ENCODE measurements at places on chromosomes 5 and 9. TPM values are rescaled to one million over a fixed set of nuclear protein-coding genes. Genes with fewer than 3 reads are reported as not detected.
A peak's percentile ranks its signal among the peaks of the same experiment; 100 is the strongest.

Gene PRDM9
- not detected for total RNA-seq

Gene LECT2
- not detected for total RNA-seq

Gene PCDHB12
- total RNA-seq, result 5.1 TPM

Gene KCTD16
- 0.05 TPM for total RNA-seq

Gene PCA3
- 0.40 TPM for total RNA-seq

Gene FCN2
- total RNA-seq, result not detected

Gene CD14
- 84.5 TPM for total RNA-seq

Gene IFNA13
- total RNA-seq, result not detected

Gene PPP2R2B
- total RNA-seq, result 1.0 TPM

GRCh38 chr5:163106098-163106497, 331.3 kb upstream of the CCNG1 start:
- ATAC-seq, result no peak

DNA sequence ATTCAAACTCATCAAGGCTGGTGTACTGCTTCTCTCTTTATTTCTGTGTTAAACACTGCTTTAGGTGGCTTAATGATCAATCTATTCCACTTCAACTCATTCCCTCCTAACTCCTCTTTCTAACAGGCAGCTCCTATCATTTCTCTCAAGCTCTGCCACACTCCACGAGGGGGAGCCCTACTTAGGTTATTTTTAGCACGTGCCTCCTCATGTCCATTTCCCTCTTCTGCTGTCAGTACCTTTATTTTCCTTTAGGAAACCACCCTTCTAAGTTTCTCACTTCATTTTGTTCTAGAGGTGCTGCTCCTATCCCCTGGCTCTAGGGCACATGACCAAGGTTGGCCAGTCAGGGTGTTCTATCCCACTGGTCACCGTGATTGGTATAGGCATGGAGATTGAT, 6.7 kb upstream of the BRINP1 start:
- ATAC-seq, result no peak

DNA sequence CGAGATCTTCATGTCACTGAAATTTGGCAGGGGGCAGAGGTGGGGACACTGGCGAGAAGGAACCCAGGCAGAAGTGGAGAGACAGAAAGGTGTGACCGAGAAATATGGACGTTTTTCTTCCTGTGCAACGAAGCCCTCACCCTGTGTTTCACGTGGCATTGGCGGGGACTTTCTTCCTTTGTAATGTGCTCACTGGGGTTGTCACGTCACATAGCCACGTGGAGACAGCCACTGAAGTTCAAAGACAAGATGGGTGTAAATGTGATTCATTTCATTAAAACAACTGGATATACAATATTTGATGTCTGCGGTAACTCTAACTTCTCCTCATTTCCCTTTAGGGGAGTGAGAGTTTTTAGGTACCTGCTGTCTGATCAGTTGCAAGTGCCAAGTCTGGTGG, 225.7 kb downstream of the FSTL4 start:
- no peak for ATAC-seq

DNA sequence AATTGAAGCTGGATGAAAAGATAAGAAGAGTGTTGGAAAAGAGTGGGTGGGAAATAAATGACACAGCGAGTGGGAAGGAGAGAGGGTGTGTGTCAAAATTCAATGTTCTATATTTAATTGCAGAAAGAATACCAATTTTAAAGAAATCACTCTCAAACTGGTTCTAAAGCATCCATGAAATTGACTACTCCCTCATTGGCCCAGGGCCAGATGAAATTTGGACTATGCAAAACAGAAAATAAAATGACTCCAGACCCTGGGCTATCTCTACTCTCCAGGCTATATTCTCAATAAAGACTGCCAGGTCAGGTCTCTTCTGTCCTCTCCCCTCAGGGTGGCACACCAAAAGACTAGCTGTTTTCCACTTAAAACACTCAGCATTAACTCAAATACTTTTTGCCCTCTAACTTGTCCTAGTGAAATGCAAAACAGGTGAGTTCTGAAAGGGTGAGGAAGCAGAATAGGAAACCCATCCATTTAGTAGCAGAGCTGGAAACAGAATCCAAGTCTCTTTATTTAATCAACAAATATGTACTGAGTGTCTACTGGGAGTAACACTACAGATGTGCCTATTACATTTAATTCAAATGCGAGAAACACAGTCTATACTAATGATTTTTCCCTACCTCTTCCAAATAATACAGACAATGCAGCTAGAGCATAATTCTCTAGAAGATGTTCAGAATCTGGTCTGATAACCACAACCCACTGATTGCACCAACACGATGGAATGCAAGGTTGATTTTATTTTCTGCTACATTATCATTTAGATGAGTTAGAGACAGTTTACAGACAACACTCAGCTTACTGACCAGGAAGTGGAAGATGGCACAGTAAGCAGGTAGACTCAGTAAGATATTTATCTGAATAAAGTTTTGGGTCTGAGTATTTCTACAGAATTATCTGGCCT, 42.1 kb downstream of the EFCAB9 start:
- no peak for ATAC-seq

GRCh38 chr9:109301012-109301411, 19.8 kb downstream of the EPB41L4B start:
- ATAC-seq, result no peak

DNA sequence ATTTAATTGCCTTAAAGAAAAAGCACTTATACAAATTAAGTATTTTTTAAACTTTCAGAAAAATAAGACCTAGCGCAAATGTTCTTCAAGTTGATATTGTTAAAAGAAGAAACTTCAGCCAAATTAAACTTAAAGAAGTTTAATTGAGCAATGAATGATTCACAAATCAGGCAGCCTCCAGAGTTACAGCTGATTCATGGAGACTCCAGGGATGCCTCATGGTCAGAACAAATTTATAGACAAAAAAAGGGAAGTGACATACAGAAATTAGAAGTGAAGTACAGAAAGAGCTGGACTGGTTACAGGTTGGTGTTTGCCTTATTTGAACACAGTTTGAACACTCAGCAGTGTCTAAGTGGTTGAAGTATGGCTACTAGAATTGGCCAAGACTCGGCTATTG, 60.3 kb downstream of the CDKN2A start:
- ATAC-seq, result no peak

DNA sequence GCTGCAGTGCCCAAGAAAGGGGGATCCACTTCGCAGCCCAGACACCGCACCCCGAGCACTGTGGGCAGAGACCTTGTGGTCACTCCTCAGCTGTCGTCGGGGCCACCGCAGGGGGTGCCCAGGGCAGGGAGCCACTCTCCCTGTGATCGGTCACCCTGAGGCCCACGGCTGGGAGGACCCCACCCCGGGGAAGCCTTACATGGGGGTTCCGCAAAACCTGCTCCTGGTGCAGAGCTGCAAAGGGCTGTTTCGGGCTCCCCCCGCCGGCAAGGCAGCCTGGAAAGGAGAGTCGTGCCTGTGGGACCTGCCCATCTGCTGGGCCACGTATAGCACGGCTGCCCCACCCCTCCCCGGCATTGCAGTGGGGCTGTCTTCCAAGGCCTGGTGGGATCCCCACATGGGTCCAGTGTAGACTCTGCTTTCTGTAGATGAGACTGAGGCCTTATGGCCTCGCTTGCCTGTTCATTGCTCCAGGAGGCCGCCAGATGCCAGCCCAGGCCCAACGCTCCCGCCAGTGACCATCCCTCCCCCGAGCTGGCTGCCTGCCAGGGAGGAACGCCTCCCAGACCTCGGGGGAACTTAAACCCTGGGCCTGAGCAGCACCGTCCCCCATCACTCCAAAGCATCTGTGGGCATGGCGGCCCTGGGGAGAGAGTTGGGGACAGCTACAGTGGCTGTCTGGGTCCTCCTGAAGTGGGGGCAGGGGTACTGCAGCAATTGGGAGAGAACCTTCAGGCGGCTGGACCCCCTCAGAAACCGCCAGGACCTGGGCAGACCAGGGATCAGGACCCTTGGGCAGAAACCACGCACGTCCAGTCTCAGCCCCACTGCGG, 1.6 kb upstream of the DNLZ start:
- no peak for ATAC-seq

DNA sequence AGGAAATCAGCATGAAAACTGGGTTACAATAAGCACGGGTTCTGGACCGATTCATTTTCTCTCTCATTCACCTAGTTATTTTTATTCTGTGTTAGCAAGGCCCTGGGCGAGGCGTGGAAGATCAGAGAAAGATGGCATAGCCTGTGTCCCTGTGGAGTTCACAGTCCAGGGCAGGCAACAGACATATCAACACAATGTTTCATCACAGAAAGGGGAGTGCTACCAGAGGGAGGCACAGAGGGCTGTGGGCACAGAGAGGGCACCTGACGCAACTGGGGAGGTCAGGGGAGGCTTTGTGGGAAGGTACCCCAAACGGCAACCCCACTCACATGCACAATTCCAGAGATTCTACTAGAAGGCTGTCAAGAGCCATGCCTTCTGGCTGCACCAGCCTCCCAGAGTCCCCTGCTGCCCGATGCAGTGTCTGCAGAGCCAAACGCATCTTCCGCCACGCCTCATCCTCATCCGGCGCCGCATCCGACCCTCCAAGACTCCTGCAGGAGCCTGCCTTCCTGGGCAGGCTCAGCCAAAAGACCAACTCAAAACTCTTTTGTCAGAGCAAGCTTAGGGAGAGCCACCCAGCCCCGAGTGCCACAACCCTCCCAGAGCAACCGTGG, 1.4 kb downstream of the FAM193B start:
- ATAC-seq, result no peak

GRCh38 chr5:56725711-56726411, 89.5 kb upstream of the MAP3K1 start:
- ATAC-seq, result no peak

DNA sequence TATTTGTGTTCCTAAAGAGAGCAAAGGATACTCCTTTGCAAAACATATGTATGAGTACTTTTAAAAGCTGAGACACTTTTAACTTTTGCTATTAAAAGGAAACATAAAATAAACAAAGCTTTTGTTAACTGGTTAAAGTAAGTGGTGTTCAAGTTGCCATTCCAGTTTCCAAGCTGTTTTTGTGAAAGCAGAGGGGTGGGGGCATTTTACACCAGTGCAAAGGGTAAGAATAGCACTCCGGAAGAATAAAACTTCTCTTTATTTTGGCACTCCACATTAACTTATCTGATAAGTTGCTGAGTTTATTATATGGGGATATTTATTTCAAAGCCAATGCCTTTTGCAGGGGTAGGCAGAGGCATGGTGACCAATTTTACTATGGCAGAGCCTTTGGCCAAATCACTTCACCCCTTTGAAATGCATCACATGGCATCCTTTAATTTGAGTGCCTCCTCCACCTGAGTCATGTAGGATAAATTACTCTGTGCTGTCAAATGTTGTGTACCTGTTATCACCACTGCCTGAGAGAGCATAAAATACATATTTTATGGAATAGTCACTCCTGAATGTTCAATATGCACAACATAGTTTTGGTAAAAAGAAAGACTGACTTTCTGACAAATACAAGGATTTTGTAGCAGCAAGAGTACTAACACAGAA, 62.9 kb downstream of the MLLT3 start:
- ATAC-seq, result no peak

GRCh38 chr5:135221696-135222095, 177.3 kb downstream of the MACROH2A1 start:
- no peak for ATAC-seq

GRCh38 chr5:159231167-159231566, 21.8 kb upstream of the RNF145 start:
- ATAC-seq, result no peak

DNA sequence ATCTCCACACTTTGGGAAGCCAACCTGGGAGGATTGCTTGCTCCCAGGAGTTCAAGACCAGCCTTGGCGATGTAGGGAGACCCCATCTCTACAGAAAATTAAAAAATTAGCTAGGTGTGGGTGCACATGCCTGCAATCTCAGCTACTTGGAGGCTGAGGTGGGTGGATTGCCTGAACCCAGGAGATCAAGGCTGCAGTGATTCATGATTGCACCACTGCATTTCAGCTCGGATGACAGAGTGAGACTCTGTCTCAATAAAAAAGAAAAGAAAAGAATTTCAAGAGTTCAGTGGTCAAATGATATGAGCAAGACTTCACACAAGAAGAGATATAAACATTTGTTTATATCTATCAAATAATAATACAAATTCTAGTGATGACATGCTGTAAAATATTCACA, 23.0 kb upstream of the MTAP start:
- ATAC-seq, result no peak

GRCh38 chr9:81141961-81142360, 547.4 kb downstream of the TLE1 start:
- no peak for ATAC-seq

DNA sequence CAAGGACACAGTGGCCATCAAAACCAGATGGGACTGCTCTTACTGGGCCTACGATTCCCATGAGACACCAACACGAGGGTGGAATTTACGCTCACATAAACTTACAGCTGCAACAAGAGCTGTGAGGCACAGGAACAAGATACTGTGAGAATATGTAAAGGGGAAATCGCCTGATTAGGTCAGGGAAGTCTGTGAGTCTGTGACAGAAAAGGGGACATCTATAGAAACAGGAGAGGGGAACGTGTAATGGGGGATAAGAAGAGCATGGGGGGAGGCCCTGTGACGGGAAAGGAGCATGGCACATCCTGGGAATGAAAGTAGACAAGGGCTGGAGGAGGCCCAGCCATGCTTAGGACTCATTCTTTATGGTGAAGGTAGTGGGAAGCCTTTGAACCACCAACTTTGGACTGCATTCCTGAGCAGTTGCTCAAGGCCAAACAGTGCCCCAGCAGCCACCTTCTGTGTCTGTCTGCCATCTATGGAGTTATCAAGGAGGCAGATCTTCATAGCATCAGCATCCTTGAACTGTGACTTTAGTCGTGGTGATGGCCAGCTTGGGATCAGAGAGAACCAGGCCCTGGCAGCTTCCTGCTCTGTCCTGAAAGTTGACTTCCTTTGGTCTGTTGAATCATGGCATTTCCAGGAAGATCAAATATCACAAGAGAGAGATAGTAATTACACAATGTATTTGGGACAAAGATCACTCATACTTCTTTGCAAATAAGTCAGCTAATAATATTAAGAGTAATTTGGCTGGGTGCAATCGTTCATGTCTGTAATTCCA, 87.9 kb upstream of the FAM169A start:
- no peak for ATAC-seq

- peak; percentile 31 for ATAC-seq
These were observed 1.6 kb upstream of the ANXA2R start for GRCh38 chr5:43041669-43042175.

DNA sequence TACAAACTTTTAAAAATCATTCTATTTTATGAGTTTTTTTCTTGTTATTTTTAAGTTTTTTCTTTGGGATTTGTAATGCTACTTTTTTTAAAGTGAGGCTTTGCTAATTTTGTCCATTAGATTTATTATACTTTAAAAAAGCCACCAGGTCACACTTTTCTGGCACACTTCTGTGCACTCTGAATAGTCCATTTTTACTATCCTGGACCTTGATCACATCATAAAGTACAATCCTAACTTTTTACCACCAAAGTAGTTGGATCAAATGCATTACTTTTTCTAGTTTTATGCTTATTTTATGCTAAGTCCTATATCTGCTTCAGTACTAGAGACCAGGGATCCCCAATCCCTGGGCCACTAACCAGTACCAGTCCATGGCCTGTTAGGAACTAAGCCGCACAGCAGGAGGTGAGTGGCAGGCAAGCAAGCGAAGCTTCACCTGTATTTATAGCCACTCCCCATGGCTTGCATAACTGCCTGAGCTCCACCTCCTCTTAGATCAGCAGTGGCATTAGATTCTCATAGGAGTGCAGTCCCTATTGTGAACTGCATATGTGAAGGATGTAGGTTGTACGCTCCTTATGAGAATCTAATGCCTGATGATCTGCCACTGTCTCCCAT, 16.0 kb downstream of the FRRS1L start:
- no peak for ATAC-seq

All from gastroesophageal sphincter (tissue), 4 donors.